ENCODE measurements at places on chromosomes 12 and 14. TPM values are rescaled to one million over a fixed set of nuclear protein-coding genes. Genes with fewer than 3 reads are reported as not detected.

DNA sequence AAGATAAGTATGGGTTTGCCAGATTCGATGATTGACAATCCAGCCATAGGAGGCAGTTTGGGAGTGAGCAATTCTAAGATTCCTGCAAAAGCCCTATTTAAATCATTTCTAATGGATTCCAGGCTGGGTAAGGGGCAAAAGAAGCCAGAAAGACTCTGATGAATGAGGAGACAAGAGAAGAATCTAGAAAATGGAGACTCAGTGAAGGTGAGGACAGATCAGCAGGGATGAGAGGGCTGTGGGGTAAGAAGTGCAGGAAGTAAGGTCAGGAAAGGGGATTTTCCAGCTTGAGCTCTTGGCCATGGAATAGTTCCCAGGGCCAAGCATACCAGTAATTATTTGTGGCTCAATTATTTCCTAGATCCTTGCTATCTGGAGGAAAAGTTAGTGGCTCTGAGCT, 87.3 kb downstream of the TMX1 start:
- DNase-seq: no peak

DNA sequence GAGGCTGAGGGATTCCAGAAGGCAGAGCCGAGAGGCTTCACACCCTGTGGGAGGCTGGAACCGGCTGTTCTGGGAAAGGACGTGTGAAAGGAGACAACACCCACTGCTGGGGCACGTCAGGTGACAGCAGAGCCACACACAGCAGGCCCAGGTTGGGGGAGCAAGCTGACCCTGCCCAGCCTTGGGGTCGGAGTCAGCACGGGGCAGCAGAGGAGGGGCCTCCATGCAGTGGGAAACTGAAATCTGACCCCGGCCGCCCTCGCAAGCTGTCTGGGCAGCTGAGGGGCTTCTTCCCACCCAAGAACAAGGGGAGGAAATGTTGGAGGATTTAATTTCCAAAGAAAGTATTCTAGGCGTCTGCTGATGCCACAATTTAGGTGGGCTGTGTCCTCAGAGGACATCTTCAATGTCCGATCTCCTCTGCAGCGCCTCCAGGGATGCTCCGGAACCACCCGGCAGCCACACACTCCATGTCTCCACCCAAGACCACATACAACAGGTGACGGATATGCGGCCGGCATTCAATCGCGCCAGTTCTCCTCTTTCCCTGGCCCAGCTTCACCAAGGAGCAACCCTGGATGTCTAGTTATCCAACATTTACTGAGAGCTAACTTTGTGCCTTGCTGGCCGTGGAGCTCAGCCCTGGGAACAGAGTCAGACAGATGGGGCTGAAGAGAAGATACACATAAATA, 30.7 kb downstream of the SNRNP35 start:
- no peak for DNase-seq

GRCh38 chr14:51092965-51093364, 1.9 kb downstream of the TRIM9 start:
- no peak for DNase-seq

DNA sequence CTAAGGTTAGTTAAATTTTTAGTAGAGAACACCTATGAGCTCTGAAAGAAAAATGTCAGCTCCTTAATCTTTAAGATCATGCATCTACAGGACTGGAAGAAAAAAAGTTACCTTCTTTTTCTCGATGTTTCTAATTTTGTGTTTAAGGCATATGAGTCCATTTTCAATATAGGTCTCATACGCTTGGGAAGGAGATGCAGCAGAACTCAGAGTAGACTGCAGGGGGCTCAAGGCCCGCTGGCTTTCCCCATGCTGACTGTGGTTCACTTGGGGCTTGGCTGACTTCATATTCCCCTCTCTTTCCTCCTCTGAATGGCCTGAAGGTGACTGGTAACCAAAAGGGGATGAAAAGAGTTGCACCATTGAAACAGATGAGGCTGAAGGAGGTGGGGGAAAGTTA, 1.5 kb downstream of the CAPRIN2 start:
- no peak for DNase-seq

DNA sequence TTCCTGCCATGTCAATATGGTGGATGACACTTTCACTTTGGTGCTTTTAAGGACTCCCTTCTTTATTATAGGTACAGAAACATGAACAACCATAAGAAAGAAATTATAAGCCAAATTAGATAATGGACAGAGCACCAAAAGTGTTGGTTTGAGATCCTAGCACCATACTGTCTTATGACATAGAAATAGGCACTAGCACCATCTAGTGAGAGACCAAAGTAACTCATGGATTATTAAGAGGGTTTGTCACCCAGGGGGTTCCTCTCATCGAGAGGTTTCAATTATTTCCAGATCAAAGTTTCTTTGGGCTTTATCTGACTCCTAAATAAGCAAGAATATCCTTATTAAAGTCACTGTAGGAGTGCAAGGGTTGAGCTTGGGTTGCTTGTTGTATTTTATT, 153.0 kb upstream of the DIO2 start:
- DNase-seq: no peak

DNA sequence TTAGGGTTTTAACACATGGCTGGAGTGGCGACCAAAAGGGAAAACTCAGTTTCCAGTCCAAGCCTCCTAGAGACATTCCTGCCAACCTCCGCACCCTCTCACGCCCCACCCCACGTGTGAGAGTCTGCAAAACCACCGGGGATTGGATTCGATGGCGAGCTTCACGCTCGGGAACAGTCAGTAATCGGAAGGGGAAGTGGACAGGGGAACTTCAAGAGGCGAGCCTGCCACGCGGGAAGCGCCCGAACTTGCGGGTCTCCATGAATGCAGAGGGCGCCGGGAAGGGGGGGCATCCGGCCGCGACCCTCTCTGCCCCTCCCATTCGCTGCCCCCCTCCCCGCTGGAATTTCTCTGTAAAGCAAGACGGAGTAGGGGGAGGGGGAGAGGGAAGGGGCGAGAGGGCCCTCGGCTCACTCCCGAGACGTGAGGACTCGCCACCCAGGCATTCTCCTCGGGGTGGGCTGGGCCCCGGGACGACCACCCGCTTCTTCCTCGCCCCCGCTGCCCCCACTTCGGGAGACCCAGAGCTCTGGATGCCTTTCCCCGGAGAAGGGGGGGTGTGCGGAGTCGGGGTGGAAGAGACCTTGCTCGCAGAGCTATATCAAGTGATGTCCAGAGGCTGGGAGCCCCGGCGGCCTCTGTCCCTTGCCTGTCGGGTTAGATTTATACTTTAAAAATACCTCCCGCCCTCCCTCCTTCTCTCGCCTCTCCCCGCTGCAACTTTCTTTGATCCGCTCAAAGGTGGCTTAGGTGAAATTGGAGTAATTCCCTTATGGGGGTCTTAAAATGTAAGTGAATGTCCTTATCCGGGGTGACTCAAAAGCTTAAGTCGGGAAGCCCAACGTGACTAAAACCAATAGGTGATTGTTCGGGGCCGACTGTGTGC, 2.5 kb upstream of the CCND2 start:
- no peak for DNase-seq

DNA sequence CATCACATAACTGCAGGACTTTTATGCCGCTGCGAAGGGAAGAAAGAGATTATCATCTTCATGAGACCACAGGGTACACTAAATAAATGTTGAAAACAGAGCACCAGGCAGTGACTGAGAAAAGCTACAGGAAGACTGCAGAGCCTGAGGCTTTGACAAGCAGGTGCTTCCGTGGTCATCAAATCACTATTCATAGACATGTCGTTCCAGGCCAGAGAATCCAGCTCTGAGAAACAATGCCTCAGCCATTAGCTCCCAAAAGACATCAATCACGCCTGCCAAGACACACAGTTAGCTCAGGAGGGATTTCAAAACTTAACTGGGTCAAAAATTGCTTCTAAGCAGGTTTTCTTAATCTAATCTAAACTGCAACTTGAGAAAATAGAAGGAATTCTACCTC, 47.2 kb upstream of the GARIN6 start:
- no peak for DNase-seq

- no peak for DNase-seq
Measured at GRCh38 chr12:2836574-2836973, 1.7 kb upstream of the NRIP2 start.

DNA sequence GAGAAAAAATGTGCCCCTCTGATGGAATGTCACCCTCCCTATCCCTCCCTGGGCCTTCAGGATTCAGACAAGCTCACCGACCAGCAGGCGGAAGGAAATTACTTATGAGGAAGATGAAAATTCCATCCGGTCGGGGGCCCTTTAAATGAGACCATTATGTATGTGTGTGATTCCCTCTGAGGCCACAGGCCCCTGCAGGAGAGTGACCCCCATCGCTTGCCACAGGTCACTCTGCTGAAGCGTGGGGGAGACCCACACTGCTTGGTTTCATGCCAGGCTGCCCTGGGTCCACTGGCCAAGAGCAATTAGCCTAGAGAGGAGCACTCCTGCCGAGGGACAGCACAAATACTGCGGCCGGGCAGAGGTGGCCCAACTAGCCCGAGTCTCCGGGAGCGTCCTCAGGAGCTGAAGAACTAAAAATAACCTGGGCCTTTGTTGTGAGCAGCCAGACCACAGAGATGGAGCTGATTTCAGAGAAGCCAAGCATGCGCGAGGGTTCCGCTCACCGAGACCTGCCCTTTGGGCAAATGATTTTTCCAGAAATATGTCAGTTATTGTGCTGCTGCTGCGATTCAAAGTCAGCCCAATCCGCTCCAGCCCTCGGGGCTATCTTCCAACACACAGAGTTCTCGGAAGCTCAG, 276.4 kb downstream of the DPF3 start:
- peak; percentile 4 for DNase-seq

- peak; percentile 17 for DNase-seq
Measured at GRCh38 chr12:48765753-48766162, 23.1 kb downstream of the ADCY6 start.

DNA sequence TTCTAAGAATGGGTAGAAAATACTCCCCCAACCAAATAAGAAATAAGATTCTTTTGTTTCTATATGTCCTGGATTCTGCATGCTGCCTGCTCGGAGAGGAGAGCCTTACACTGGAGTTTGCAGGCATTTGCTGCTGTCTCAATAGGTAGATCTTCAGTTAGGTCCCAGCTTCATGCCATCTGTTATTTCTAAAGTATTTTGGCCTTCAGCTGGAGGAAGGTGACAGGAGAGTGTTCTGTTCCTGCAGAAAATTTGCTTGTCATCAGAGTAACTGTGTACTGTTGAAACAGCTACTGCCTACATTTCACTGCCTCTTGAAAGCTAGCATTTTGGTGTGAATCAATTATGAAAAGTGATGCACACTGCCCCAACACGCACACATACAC, 966.9 kb downstream of the NRXN3 start:
- DNase-seq: no peak

- no peak for DNase-seq
Measured at GRCh38 chr14:71560751-71561150, 371.5 kb upstream of the RGS6 start.

DNA sequence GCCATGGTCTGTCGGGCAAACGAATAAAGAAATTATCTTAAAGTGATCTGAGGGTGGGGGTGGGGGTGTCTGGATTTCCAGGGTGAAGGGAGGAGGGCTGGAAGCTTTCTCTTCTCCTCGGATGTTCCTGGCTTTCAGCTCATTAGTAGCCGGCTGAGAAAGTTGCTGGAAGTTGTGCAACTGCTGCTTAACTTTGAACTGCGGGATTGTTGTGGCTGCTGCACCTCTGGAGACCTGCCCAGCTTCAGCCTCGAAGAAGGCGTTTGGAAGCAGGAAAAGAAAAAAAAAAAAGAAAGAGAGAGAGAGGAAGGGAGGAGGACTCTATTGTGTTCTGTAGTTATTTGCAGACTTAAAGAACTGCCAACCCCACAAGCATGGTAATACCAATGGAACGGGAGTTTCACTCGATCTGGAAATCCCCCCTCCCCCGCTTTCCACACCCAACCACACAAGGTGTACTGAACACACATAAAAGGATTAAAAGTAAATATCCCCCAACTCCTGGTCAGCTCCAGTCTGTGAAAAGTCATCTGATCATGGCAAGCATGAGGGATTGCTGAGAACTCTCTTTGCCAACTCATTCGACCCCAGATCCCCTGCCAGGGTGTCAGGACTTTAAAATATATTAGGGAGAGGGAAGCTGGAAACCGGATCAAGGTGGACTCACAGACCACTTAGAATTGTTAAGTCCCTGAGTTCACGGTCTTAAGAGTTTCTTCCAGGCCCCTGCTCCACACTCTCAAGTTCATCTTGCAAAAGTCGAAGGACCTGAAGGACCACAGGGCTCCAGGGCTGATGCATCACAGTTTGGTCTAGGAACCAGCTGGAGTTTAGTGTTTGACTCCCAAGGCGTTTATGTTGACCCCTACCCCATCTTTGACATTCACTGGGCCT, at the start of gene RASSF9:
Gene RASSF9 (minus strand): TSS at position 213 of the 894 bp plus-strand sequence. CDS start 208 bp downstream, at position 5.
- DNase-seq: no peak

DNA sequence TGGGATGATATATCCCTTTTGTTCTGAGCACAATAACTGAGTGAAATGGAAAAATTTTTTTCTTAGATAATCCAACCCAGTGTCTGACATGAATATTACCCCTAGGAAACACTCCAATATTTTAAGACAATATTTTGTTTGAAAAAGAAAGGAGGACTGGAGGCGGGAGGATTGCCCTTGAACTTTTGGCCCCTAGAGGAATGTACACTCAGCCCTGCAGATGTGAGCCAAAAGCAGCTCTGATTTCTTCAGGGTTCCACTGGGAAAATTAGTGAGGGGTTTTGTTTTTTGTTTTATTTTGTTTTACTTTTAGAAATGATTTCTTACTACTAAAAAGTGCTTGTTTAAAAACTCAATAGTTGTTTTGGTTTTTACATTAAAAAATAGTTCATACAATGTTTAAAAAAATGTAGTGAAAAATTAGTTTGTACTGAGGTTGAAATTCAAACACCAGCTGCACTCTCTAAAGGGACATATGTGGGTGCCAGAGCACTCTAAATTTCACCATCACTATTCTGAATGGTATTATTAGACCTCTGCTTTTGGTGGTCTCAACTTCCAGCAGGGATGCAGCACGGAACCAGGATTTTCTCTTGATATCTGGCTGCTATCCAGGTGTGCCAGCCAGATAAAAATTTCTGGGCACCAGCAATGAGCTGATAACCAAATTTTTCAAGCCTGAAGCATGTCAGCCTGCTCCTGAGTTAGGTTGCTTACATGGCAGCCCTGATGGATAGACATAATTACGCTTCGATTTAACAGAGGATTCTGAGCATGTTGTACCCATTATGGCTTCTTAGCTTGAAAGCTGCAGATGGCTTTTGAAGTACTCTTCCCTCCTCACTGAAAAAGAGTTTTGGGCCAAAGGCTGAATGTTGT, 141.9 kb downstream of the ANO6 start:
- no peak for DNase-seq

- no peak for DNase-seq
Measured at GRCh38 chr14:77406718-77407117, 16.6 kb downstream of the NOXRED1 start.

GRCh38 chr14:87175175-87175574, 817.8 kb downstream of the GALC start:
- DNase-seq: no peak

GRCh38 chr12:47377414-47378221, 297.9 kb upstream of the AMIGO2 start:
- DNase-seq: no peak

- no peak for DNase-seq
Measured at GRCh38 chr14:26415618-26416123, 182.2 kb downstream of the NOVA1 start.

GRCh38 chr12:106840243-106840642, 65.8 kb downstream of the RIC8B start:
- DNase-seq: no peak

- no peak for DNase-seq
Measured at GRCh38 chr12:117384735-117385134, 23.3 kb upstream of the NOS1 start.

Gene KRT2
- total RNA-seq: 1.4 TPM

Gene KRT1
- 0.25 TPM for total RNA-seq

Gene MYH6
- not detected for total RNA-seq

Gene RNU6-7
- not detected for total RNA-seq

Gene TMEM19
- 10.0 TPM for total RNA-seq

Gene CLEC1B
- total RNA-seq: not detected

Gene SLC24A4
- 0.06 TPM for total RNA-seq

Gene FRMD6
- 3.5 TPM for total RNA-seq

Gene VRTN
- total RNA-seq: not detected

Gene TC2N
- 132 TPM for total RNA-seq

Gene FIGNL2
- total RNA-seq: 1.9 TPM

Gene EGLN3
- 0.68 TPM for total RNA-seq

All from CD8-positive, alpha-beta T cell (primary cell).